ENCODE measurements at places on chromosomes 6 and 20.

DNA sequence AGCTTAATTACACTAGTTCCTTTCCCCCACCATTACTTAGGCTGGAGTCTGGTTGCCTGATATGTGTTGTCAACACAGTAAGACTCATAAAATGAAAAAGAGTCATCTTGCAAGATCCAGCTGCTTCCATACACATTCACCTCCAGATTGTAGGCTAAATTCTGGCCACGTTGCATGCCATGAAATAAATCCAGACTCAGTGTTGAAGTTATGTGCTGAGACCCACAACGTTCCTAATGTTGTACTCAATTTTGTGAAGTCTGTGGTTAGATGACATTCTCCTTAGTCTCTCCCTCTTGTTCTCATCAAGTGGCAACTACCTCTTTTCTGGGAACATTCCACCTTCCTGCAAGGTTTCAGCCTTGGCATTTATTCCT is 212.3 kb downstream of the LMBRD1 start:
- no peak for DNase-seq

- no peak for DNase-seq
Observed at GRCh38 chr6:122285292-122285913, 114.0 kb upstream of the HSF2 start.

DNA sequence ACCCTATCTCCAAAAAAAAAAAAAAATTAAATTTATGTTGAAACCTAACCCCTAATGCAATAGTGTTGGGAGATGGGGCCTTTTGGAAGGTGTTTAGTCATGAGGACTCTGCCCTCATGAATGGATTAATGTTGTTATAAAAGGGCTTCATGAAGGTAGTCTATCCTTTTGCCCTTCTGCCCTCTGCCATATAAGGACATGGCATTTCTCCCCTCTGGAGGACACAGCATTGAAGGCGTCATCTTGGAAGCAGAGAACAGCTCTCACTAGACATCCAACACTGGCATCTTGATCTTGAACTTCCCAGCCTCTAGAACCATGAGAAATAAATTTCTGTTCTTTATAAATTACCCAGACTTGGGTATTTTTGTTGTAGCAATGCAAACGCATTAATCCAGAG is 35.4 kb downstream of the PDYN start:
- no peak for DNase-seq

GRCh38 chr6:38180586-38180985 is 361.1 kb downstream of the ZFAND3 start:
- no peak for DNase-seq

- DNase-seq, result no peak
Observed at GRCh38 chr6:136463743-136464142, 86.5 kb downstream of the MAP7 start.

- DNase-seq, result no peak
Observed at GRCh38 chr6:10082385-10082784, 332.5 kb downstream of the TFAP2A start.

DNA sequence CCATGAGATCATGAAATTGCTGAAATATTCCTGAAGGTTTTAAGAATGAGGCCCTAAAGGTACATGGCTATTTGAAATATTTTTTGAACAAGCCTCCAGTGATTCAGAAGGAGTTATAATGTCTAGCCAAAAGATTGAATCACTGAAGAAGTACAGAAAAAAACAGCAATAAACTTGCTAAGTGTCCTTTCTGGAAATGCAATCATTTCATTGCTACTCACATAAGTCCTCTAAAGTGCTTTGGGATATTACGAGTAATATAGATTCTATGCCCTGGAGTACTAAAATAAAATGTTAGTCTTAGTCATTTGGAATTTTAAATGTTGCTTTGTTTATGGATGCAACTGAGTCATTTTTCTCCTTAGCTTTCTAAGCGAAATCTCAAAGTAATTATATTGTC is 32.7 kb downstream of the CENPW start:
- DNase-seq, result no peak

GRCh38 chr6:144252259-144252658 is 32.9 kb upstream of the UTRN start:
- no peak for DNase-seq

GRCh38 chr20:36311854-36312723 is 6.0 kb downstream of the DLGAP4 start:
- no peak for DNase-seq

DNA sequence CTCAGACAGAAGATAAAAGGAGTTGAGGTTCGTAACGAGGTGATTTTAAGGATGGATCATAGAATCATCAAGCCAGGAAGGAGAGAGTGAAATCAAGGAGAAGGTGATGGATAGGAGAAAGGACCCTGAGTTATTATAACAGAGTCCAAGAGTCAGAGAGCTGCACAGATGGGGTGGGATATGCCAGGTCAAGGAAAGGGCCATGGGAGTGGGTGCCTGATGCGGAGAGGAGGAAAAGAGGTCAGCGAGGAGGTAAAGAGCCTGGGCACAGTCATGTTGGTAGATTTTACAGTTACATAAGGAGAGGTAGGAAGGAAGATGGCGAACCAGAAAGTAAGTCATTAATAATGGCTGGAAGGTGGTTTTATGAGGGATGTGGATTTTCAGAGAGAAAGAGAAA is 114.9 kb downstream of the LAMA2 start:
- DNase-seq, result no peak

- DNase-seq, result no peak
Observed at GRCh38 chr20:62898093-62898964, 28.0 kb downstream of the DIDO1 start.

- DNase-seq, result no peak
Observed at GRCh38 chr20:62364911-62365736, 2.0 kb downstream of the LAMA5 start.

DNA sequence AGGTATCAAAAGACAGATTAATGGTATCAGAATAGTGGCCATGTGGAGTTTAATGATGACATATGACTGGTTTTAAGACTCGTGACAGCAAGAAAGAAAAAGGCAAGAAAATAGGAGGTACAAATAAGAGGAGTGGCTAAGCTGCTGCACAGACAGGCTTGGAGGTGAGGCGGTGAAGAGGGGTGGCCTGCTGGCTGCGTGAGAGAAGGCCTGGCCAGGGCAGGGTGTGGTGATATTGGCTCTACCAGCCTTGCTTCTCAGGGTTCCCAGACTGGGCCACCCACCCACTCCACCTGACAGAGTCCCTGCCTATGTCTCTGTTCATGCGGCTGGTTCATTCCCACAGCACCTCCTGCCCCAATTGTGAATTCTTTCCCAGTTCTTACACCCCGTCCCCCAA is 106.7 kb downstream of the FOXC1 start:
- DNase-seq, result no peak

GRCh38 chr20:58660855-58661597 is 9.9 kb downstream of the STX16 start:
- DNase-seq, result no peak

GRCh38 chr20:1664911-1665310 is 7.3 kb upstream of the SIRPG start:
- no peak for DNase-seq

GRCh38 chr6:31400467-31401289 is 2.7 kb upstream of the MICA start:
- peak; percentile 56 for DNase-seq

- no peak for DNase-seq
Observed at GRCh38 chr20:25549843-25550477, 35.4 kb downstream of the NINL start.

- DNase-seq, result no peak
Observed at GRCh38 chr20:24341781-24342180, 127.6 kb upstream of the SYNDIG1 start.

GRCh38 chr6:150753371-150754064 is 112.0 kb upstream of the MTHFD1L start:
- DNase-seq, result no peak

GRCh38 chr20:19212821-19213502 is 520 bp downstream of the SLC24A3 start:
- peak; percentile 17 for DNase-seq

- no peak for DNase-seq
Observed at GRCh38 chr6:79864421-79864820, 82.9 kb downstream of the ELOVL4 start.

DNA sequence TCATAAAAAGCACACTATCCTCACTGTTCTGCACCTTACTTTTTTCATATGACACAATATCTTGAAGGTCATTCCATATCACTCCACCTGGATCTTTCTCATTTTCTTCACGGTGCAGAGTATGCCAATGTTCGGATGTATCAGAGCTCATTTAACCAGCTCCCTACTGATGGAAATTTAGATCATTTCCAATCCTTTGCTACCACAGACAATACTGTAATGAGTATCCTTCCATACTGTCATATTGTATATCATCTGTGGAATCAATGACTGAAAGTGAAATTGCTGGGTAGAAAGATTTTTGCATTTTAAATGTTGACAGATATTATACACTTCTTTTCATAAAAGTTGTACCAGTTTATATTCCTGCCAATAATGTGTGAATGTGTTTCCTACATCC is 2.2 kb upstream of the RAB44 start:
- no peak for DNase-seq

DNA sequence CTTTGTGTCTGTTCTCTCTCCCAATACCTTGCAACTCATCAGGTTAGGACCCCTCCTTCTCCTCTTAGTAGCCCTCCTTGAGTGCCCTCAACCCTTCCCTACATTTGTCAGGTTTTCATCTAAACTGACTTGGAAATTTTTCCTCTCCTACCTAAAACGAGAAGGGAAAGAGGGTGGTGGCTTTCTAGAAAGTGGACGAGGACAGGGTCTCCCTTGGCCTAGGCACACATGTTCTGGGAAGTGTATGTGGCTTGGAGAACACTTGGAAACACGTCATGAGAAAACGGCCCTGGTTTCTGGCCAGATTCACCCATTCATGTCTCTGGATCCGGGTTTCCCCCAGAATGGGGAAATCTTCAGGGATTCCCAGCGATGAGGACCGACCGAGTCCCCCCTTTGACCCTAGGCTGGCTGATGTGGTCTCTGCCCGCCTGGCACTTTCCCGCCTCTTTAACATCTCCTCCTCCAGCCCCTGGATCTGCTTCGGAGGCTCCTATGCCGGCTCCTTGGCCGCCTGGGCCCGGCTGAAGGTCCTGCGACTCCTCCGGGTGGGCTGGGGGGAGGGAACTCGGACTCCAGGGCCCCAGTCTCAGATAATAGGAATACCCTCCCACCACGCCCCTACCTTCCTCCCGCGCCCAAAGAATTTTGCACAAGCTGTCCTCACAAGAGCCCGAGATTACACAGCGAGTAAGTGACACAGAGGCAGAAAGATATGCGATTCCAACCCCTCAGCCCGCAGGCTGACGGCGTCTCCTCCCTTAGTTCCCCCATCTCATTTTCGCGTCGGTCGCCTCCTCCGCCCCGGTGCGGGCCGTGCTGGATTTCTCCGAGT is 3.0 kb downstream of the PRSS16 start:
- DNase-seq, result no peak

DNA sequence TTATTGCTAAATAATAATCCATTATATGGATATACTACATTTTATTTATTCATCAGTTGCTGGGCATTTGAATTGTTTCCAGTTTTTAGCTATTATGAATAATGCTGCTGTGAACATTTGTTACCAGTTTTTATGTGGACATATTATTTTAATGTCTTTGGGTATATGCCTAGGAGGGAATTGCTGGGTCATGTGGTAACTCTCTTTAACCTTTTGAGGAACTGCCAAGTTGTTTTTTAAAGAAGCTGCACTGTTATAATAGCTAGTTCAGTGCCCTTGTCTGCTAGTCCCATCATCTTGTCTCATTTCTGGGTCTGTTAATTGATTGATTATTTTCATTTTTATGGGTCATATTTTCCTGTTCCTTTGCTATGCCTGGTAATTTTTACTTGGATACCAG is 56.3 kb downstream of the FOXO3 start:
- no peak for DNase-seq

DNA sequence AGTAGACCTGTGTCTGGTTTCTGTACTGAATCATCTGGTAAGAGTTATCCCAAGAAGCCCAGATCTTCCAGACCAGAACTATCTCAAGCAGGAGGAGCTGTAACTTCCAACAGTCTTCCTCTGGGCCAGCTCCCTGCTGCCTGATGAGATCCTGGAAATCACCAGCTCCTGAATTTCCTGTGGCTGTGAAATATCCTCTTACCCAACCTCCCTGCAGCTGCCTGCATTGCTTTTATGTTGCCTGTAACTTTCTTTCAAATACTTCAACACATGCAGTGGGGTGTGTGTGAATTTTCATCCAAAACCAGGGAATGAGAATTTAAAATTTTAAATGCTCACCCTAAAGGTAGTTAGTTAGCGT is 160.5 kb upstream of the LAMP5 start:
- DNase-seq, result no peak
